Retina (tissue), 1 donor: ENCODE measurements at places on chromosomes 3 and 15.

DNA sequence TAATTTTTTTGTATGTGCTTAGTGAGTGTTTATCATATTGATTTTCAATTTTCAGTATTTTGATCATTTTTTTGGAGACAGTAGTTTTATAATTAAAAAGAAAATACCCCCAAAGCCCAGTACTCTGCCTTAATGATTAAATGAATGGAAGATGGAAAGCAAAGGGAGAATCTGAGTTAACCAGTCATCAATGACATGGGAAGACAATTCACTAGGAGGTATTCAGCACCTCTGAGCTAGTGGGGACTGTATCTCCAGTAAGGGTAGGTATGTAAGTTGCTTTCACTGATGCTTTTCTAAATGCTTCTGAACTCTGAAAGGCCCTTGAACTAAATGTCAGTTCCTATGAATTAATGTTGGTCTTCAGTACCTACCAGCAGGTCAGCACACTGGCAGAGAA is 590.4 kb upstream of the DPPA4 start:
- DNase-seq, result no peak

DNA sequence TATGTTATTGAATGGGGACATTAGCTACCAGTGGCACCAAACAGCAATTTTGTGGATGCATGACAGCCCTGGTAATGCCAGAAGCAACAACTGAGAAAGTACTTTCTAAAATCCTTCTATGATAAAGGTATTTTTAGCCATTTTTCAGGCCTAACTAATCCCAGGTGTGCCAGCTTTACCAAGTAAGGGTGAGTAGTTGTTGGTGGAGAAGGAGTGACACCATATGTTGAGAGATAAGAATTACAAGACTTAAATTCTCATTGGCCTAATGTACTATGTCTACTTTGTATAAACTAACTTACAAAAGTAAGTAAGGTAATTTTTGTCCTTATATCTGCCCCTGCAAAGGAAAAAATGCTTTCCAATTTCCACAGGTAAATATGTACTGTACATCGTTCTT is 4.1 kb upstream of the COX17 start:
- no peak for DNase-seq

DNA sequence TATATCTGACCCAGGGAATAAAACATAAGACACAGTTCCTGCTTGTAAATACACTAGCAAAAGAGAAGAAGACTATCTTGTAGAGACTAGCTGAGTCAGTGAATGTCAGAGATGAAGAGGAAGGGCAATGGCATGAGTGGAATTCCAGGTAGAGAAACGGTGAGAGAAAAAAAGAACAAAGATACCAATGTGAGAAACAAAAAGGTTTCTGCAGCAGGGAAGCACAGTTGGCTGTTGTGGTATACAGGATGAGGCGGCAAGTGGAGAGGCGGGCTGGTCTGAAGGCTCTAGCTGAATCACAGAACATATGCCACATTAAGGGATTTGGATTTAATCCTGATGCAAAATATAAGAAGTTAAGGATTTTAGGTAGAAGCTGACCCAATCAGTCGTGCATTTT is 17.1 kb upstream of the TASOR start:
- DNase-seq, result no peak

DNA sequence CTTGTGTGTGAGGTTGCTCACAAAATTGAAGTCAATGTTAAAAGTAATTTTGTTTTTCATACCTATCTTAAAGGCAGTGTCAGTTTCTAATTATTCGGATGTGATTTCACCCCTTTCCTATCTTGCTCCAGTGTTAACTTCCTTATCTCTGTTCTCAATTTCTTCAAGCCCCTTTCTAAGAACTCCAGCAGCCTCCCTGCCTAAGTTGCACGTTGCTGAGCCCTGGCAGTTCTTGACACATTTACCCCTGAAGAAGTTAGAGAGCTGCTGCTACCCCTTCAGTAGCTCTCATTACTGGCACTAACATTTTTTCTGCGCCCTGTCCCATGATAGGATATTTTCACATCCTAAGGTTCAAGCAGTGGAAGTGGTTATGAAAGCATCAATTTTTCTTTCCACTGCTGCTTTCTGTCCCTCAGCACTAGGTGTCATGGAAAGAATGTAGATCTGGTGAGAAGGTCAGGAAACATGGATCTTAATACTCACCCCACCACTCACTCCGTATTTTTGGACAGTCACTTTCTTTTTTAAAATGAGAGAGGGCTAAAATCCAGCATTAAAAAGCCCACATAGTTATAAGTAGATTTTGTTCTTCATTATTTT is 62.9 kb downstream of the OPA1 start:
- DNase-seq, result no peak

GRCh38 chr3:125077864-125078263 is 22.1 kb upstream of the HEG1 start:
- DNase-seq, result no peak

DNA sequence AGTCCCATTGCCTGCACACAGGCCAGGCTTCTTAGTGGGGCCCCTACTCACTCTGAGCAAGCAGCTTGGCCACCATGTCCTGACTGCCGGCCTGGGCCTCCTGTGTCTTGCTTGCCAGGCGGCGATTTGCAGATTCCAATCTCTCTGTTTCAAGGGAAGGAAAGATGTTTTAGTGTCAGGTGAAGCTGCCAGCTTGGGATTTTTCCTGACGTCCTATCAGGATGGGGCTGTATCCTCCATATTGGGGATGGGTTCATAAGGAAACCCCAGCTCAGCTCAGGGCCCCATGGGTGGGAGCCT is 8.5 kb downstream of the AMOTL2 start:
- DNase-seq, result no peak

GRCh38 chr3:172029425-172030098 is 9.8 kb upstream of the FNDC3B start:
- no peak for DNase-seq

GRCh38 chr3:133477487-133477886 is 77.6 kb downstream of the BFSP2 start:
- DNase-seq, result no peak

GRCh38 chr15:86624261-86625036 is 544.8 kb downstream of the AGBL1 start:
- DNase-seq, result peak; percentile 32

DNA sequence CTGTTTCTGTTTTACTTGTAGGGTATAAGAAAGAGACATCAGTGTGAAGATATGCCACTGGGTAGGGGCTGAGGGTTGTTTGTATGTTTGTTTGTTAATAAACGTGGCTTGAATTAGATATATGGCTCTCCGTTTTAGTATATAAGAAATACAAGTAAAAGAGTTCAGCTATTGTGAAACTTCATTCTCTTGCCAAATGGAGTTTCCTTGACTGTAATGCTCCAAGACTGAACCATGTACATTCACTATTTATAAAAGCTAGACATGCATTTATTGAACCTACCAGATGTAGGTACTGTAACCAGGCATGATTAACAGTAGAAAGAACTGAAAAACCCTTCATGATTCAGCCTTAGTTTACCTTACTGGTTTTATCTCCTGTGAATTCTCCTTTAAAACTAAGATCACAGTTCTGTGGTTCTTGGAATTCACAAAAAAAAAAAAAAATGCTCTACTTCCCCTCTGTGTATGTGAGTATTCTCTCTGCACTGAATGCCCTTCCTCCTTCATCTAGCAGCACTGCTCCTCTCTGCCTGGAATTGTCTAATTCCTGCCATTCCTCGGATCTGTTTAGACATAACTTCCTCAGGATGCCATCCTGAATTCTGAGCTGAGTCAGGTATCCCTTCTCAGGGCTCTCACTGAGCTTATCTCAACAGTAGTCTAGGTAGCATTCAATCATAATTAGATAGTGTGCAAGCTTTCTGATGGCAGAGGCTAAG is 504.4 kb downstream of the FHIT start:
- DNase-seq, result no peak

- DNase-seq, result no peak
Observed at GRCh38 chr3:188067932-188068331, 86.0 kb upstream of the LPP start.

DNA sequence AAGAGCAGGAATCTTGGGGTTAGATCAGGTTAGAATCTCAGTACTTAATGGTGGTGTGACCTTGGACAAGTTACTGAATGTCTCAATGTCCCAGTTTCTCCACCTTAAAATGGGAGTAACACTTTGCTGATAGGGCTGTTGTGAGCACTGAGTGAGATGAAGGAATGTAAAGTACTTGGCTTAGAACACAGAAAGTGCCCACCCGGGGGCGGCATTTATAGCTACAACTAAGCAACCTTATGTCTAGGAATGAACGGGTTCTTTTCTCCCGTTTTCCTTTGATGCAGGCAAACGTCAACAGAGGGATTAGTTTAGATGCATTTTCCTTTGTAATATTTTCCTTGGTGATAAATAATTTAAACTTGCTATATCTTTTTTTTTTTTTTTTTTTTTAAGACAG is 176.6 kb downstream of the USP13 start:
- no peak for DNase-seq
